Lung microvascular endothelial cell (primary cell): ENCODE measurements at places on chromosomes 5 and 9.

- no peak for DNase-seq
Observed at GRCh38 chr5:35438786-35439185, 178.9 kb upstream of the SPEF2 start.

DNA sequence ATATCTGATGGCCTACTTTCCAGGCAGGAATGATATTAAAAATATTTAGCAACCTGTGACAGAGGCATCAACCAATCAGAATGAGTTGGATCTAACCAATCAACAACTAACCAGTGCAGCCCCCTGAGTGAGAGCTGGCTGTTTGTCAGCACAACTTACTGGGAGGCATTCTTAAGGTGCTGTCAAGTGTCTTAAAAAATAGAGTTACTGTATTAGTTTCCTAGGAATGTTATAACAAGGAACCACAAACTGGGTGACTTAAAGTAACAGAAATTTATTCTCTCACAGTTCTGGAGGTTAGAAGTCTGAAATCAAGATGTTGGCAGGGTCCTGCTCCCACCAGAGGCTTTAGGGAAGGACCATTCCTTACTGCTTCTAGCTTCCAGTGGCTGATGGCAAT, 85.2 kb downstream of the ATG10 start:
- DNase-seq: no peak

DNA sequence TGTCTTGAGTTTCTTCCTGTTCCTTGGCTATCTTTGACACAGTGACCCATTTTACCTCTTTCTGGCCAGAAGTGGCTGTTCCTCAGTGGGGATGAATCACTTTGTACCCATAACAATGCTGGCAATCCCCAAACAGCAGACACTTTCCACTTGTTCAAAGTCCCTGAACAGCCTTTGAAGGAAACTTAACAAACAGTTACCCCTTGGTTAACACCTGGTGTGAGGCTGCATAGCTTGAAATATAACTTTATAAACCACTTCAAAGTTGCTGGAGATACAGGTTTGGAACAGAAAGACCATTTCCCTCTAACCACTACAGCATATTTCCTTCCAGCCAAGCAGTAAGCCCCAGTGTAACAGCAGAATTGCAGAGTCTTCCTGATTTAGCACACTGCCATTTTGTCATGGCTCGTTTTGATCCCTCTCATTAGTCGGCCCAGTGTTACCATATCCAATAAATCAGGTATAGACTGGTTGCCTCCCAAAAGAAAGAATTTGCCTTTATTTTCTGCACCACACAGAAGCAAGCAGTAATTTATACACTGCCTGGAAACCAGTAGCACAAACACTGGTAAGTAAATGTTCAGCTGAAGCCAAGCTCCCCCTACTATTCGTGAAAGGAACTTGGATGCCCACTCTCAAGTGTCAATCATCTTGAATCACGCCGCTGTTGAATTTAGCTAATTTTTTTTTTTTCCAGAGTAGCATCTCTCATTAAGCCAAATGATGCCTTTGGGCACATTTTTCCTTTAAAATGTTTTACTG, 225.9 kb downstream of the PIK3R1 start:
- DNase-seq: no peak

GRCh38 chr5:139925216-139925562, 117.9 kb downstream of the NRG2 start:
- DNase-seq: no peak

DNA sequence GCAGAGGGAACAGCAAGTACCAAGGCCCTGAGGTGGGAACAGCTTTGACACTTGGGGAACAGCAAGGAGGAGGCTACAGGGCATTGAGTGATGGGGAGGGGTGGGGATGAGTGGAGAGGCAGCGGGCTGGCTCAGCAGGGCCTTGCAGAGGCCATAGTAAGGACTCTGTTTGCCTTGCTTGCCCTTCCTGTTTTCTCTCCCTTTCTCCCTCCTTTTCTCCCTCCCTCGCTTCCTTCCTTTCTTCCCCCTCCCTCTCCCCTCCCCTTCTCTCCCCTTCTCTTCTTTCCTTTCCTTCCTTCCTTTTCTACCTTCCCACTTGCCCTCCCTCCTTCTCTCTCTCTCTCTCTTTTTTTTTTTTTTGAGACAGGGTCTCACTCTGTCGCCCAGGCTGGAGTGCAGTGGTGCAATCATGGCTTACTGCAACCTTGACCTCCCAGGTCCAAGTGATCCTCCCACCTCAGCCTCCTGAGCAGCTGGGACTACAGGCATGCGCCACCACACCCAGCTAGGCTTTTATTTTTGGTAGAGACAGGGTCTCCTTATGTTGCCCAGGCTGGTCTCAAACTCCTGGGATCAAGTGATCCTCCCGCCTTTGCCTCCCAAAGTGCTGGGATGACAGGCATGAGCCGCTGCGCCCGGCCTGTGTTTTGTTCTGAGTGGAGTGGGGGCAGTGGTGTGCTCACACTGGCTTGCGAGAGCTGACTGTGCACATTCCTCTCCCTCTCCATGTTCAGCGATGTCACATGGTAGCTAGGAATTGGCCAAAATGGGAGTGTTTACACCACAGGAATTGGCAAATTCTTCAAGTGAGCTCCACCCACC, 17.1 kb downstream of the IER5L start:
- DNase-seq: no peak

DNA sequence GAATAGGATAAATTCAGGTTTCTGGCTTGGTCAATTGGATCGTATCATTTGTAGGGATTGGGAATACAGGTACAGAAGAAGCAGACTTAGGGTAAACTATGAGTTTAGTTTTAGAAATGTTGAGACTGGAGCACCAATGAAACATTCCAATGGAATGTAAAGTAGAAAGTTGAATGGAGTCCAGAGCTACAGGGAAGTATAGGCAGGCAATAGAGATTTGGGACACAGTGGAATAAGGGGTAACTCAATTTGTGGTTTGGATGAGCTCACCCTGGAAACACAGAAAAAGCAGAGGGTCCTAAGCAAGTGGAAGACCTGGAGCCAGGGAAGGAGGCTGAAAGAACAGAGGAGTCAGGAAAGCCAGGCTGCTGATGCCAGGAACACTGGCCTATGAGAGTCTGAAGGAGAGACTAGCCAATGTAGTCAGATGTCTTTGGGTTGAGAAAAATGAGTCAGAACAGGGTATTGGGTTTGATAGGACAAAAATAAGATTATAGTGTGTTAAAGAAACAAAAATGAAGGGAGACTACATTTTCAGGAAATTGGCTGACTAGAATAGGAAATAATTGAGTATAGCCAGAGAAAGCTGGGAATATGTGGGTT, 72.8 kb downstream of the STARD4 start:
- no peak for DNase-seq

DNA sequence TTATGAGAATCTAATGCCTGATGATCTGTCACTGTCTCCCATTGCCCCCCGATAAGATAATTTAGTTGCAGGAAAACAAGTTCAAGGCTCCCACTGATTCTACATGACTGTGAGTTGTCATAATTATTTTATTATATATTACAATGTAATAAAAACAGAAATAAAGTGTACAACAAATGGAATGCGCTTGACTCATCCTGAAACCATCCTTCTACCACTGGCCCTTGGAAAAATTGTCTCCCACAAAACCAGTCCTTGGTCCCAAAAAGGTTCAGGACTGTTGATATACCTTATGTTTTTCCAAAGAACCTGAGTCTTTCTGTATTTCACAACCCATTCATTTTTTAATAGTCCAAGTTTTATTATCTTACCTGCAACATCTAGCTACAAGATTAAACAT, 403.5 kb downstream of the TAF11L14 start:
- DNase-seq: no peak

DNA sequence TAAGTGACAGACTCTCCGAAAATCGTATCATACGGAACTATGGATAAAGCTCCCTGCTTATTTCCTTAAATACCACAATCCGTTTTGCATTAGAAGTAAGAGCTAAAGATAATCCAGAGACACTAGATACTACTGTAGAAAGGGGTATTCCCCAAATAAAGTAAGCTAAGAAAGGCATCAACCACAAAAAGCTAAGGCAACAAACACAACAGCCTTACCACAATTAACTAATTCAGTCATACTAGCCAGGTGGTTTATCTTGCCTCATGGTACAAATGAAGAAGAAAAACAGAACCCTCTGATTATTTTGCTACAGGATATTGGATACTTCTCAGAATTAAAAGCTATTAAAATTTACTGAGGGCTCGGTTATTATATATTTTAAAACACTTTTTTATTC, 14.1 kb downstream of the ERP44 start:
- DNase-seq: no peak

GRCh38 chr5:12214267-12215015, 310.2 kb upstream of the CTNND2 start:
- DNase-seq: no peak

GRCh38 chr5:10602031-10602806, 38.3 kb downstream of the ANKRD33B start:
- DNase-seq: no peak

DNA sequence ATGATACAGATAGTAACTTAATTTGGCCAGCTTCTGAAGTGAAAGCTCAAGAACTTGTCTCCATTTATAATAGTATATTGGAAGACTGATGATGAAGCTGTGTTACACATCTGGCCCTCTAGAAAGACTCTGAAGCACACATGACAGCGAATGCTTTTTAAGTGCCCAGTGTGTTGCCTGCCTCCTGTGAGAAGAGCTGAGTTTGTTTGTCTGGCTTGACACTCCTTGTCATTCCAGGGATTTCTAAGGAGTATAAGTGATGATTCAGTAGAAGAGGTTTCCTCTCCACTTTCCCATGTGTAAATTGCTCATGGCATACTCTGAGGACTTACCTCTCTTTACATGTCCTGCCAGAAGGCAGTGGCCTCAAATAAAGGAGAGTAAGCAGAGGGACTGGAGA, 30.4 kb upstream of the LRRTM2 start:
- peak; percentile 52 for DNase-seq

- DNase-seq: no peak
Observed at GRCh38 chr9:85630676-85631075, 111.1 kb downstream of the AGTPBP1 start.

GRCh38 chr9:137306066-137306849, 4.2 kb upstream of the NRARP start:
- peak; percentile 41 for DNase-seq

GRCh38 chr5:6188344-6188743, 190.0 kb downstream of the MED10 start:
- no peak for DNase-seq

DNA sequence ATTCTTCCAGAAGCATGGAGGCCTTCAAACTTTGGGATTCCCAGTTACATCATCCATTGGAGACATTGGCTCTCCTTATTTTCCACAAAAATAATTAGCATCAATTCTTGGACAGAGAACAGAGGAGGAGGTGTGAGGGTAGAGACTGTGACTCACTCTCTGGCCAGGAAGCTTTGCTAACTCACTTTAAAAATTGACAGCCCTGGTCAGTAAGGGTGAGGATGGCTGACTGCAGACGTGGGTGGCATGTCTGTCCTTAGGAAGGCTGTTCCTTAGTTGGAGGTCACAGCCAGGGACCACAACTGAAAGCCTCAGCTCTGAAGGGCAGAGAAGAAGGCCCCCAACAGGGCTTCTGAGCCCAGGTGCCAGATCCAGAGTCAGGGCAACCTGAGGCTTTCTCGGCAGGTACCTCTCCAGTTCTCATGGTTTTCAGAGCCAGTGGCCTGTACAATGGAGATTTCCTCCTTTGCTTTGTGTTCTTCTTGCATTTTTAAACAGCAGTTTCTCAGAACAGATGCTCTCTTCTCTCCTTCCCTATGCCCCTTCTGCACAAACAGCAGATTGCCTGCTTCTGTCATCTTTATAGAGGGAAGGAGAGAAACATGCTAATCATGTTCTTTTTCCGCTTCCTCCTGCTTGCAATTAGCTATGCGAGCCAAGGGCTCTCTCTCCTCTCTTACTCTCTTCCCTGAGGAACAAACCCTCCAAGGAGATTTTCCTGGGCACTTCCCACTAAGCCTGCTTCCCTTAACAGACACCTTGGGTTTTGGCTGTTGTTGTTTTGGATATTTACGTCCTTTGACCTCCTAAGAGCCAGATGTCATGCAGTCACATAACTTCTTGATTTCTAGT, 92.5 kb upstream of the ZNF366 start:
- DNase-seq: no peak
